ENCODE measurements at places on chromosomes 2 and 18. TPM values are rescaled to one million over a fixed set of nuclear protein-coding genes. Genes with fewer than 3 reads are reported as not detected.

The DTNA gene
- 123 TPM for total RNA-seq

The FKBP7 gene
- 44.4 TPM for total RNA-seq

The DOK1 gene
- 14.5 TPM for total RNA-seq

The RGPD3 gene
- 0.88 TPM for total RNA-seq

The ANO7 gene
- total RNA-seq: 0.89 TPM

The LGALSL gene
- 36.1 TPM for total RNA-seq

The SPP2 gene
- total RNA-seq: 0.22 TPM

The ASB18 gene
- total RNA-seq: 0.39 TPM

- no peak overlapping the region for H3K4me3 ChIP-seq
- no peaks in the 10 kb centered on the region for H3K4me1 ChIP-seq
- no peak for DNase-seq
- H3K27me3 ChIP-seq: no peaks in the 10 kb centered on the region
- H3K36me3 ChIP-seq: no peaks in the 10 kb centered on the region
These were observed 46.6 kb downstream of the VAPA start for GRCh38 chr18:9960258-9960904.

GRCh38 chr2:206352571-206352970 is 78.1 kb downstream of the ZDBF2 start:
- DNase-seq: no peak
- H3K27ac ChIP-seq: no peak overlapping the region
- H3K36me3 ChIP-seq: no peaks in the 10 kb centered on the region

GRCh38 chr2:96464061-96464460 is 41.1 kb downstream of the NEURL3 start:
- H3K4me3 ChIP-seq: no peak overlapping the region
- no peaks in the 10 kb centered on the region for H3K36me3 ChIP-seq
- H3K4me1 ChIP-seq: no peaks in the 10 kb centered on the region

DNA sequence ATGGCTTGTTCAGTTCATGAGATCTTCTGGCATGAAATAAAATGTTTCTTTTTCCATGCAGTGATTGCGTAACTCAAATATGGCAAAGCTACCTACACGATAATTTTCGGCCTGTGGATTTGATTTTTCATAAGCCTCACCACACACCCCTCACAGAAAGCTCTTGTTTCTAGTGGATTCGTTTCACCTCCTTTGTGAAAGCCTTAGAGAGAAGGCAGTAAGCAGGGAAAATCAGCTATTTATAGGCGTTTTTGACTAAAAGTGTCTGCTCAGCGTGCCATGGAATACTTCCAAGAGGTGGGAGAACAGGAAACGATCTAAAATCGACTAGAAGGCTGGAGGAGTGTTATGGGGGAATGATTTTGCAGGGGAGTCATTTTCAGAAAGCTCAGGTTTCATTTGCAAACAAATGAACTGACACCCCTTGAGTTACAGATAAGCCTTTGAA is 417.9 kb downstream of the TGIF1 start:
- H3K36me3 ChIP-seq: no peaks in the 10 kb centered on the region
- H3K27me3 ChIP-seq: no peaks in the 10 kb centered on the region
- DNase-seq: peak; percentile 70
- no peaks in the 10 kb centered on the region for H3K4me1 ChIP-seq

GRCh38 chr2:46469700-46470099 is 9.7 kb upstream of the TMEM247 start:
- H3K4me3 ChIP-seq: no peak overlapping the region
- DNase-seq: no peak
- peaks cover 5% of the 10 kb centered on the region for H3K4me1 ChIP-seq

DNA sequence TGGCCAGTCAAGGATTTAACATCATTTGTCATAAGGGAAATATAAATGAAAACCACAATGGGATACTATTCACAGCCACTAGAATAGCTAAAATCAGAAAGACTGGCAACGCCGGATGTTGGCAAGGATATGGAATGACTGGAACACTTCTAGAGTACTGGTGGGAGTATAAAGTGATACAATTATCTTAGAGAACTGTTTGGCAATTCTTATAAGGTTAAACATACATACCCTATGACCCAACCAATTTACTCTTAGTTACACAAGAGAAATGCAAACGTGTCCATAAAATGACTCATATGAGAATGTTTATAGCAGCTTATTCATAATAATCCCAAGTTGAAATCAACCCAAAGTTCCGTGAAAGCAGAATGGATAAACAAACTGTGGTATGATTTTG is 35.1 kb downstream of the MAPK4 start:
- H3K27me3 ChIP-seq: no peaks in the 10 kb centered on the region
- no peak for DNase-seq
- H3K4me3 ChIP-seq: no peak overlapping the region
- no peaks in the 10 kb centered on the region for H3K36me3 ChIP-seq

- H3K4me1 ChIP-seq: no peaks in the 10 kb centered on the region
- H3K36me3 ChIP-seq: no peaks in the 10 kb centered on the region
- H3K4me3 ChIP-seq: no peak overlapping the region
- DNase-seq: no peak
These were observed 174.5 kb downstream of the SS18 start for GRCh38 chr18:25915907-25916306.

GRCh38 chr18:45590036-45590886 is 25.0 kb upstream of the SLC14A2 start:
- no peaks in the 10 kb centered on the region for H3K27me3 ChIP-seq
- H3K4me1 ChIP-seq: peaks cover 8% of the 10 kb centered on the region
- H3K36me3 ChIP-seq: no peaks in the 10 kb centered on the region
- no peak overlapping the region for H3K4me3 ChIP-seq
- H3K27ac ChIP-seq: peak overlapping the region; percentile 83

- no peaks in the 10 kb centered on the region for H3K36me3 ChIP-seq
- no peak overlapping the region for H3K27ac ChIP-seq
- no peaks in the 10 kb centered on the region for H3K4me1 ChIP-seq
- no peaks in the 10 kb centered on the region for H3K27me3 ChIP-seq
These were observed 1115.9 kb upstream of the ZEB2 start for GRCh38 chr2:145635706-145636427.

- H3K27ac ChIP-seq: no peak overlapping the region
- DNase-seq: peak; percentile 23
- H3K4me3 ChIP-seq: no peak overlapping the region
- peaks cover 48% of the 10 kb centered on the region for H3K4me1 ChIP-seq
These were observed 8.2 kb upstream of the GBX2 start for GRCh38 chr2:236176417-236176816.

DNA sequence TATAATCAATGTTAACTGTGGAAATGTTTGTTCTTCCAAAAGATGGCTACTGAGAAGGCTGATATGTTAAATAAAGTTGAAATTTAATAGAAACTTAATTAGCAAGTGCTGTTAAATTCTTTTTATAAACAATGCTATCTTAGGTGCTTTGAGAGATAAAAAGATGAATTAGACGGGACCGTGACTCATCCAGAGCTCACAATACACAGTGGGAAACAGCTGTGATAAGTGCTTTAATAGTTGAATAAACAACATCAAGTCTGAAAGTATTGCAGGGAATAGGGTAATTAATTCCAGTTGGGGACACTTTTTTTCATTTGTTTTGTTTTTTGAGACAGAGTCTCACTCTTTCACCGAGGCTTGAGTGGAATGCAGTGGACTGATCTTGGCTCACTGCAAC is 85.5 kb upstream of the DTNA start:
- H3K27ac ChIP-seq: no peak overlapping the region
- no peak for DNase-seq
- no peak overlapping the region for H3K4me3 ChIP-seq
- no peaks in the 10 kb centered on the region for H3K36me3 ChIP-seq
- no peaks in the 10 kb centered on the region for H3K4me1 ChIP-seq

- peak overlapping the region; percentile 71 for H3K27ac ChIP-seq
- H3K4me3 ChIP-seq: peak overlapping the region; percentile 84
- H3K27me3 ChIP-seq: peaks cover 4% of the 10 kb centered on the region
- DNase-seq: no peak
- no peaks in the 10 kb centered on the region for H3K36me3 ChIP-seq
These were observed 651 bp downstream of the STK17B start for GRCh38 chr2:196170606-196171247.

- DNase-seq: no peak
- no peaks in the 10 kb centered on the region for H3K27me3 ChIP-seq
- H3K4me1 ChIP-seq: no peaks in the 10 kb centered on the region
- no peak overlapping the region for H3K4me3 ChIP-seq
- H3K27ac ChIP-seq: no peak overlapping the region
These were observed 49.2 kb downstream of the CLASP1 start for GRCh38 chr2:121599963-121600651.

DNA sequence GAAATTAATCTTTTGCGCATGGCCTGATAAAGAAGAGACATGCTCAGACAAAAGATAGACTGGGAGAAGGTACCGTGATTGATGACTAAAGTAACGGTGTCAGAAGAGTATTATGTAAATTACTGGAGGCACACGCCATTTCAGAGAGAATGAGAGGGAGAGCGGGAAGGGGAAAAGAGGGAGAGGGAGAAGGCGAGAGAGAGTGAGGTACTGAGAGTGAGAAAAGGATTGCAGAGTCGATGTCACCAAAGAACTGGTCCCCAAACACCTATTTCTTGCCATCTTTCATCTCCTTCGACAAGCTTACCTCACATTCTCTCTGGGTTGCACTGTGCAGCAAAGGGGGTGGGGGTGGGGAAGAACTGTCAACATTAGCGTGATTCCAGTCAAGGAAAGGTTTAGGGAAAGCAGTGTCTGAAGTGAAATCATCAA is 673.7 kb downstream of the BCL11A start:
- DNase-seq: no peak
- H3K4me1 ChIP-seq: no peaks in the 10 kb centered on the region
- no peaks in the 10 kb centered on the region for H3K27me3 ChIP-seq
- no peak overlapping the region for H3K4me3 ChIP-seq
- H3K27ac ChIP-seq: no peak overlapping the region

- H3K36me3 ChIP-seq: no peaks in the 10 kb centered on the region
- peaks cover 2% of the 10 kb centered on the region for H3K4me1 ChIP-seq
- peak; percentile 54 for DNase-seq
- peak overlapping the region; percentile 70 for H3K27ac ChIP-seq
- H3K4me3 ChIP-seq: no peak overlapping the region
These were observed 72.6 kb downstream of the ANKRD44 start for GRCh38 chr2:197238043-197238365.

- no peaks in the 10 kb centered on the region for H3K36me3 ChIP-seq
- no peak overlapping the region for H3K4me3 ChIP-seq
- no peak for DNase-seq
- no peaks in the 10 kb centered on the region for H3K27me3 ChIP-seq
These were observed 1368.0 kb upstream of the ZEB2 start for GRCh38 chr2:145887915-145888314.

DNA sequence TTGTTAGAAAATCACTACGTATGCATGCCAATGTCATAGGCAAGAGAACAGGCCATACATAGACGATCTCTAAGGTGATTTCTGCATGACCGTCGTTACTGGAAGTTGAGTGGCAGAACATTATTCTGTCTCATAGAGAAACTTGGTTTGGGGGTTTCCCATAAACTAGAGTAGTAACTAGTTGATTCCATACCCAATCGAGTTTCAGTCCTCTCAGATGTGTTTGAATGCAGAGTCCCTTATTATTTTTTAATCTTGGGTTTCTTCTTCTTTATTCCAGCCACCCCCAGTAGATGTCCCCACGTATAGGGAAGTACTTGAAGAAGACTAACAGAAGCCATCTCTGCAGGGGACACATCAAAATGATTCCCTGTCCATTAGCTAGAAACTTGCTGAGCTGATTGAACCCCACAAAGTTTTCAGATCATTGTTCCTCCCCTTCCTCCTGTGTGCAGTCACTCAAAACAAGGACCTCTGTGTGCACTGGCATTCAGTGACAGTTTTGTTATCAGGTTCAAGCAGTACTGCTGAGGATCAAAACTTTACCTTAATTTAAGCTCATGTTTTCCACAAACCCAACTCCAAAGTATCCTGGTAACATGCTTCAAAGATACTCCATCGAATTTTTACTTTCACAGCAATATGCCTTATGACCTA is 68.4 kb upstream of the CDCA7 start:
- H3K27me3 ChIP-seq: no peaks in the 10 kb centered on the region
- H3K4me3 ChIP-seq: no peak overlapping the region
- no peaks in the 10 kb centered on the region for H3K36me3 ChIP-seq
- no peak overlapping the region for H3K27ac ChIP-seq
- no peaks in the 10 kb centered on the region for H3K4me1 ChIP-seq

- no peak overlapping the region for H3K27ac ChIP-seq
- H3K4me1 ChIP-seq: no peaks in the 10 kb centered on the region
- no peaks in the 10 kb centered on the region for H3K36me3 ChIP-seq
- no peaks in the 10 kb centered on the region for H3K27me3 ChIP-seq
- H3K4me3 ChIP-seq: no peak overlapping the region
These were observed 17.2 kb downstream of the MFSD6 start for GRCh38 chr2:190425221-190425866.

- H3K4me3 ChIP-seq: no peak overlapping the region
- DNase-seq: peak; percentile 95
- no peaks in the 10 kb centered on the region for H3K27me3 ChIP-seq
- peaks cover 11% of the 10 kb centered on the region for H3K36me3 ChIP-seq
- peaks cover 41% of the 10 kb centered on the region for H3K4me1 ChIP-seq
- H3K27ac ChIP-seq: no peak overlapping the region
These were observed 37.4 kb downstream of the SH3BP4 start for GRCh38 chr2:234989183-234989701.

- H3K4me3 ChIP-seq: no peak overlapping the region
- H3K4me1 ChIP-seq: peaks cover 6% of the 10 kb centered on the region
- DNase-seq: no peak
- no peaks in the 10 kb centered on the region for H3K36me3 ChIP-seq
- no peaks in the 10 kb centered on the region for H3K27me3 ChIP-seq
These were observed 216.3 kb downstream of the BCL11A start for GRCh38 chr2:60337142-60337497.

All from spinal cord (tissue), 10 donors.